Stomach (tissue), 19 donors: ENCODE measurements at places on chromosomes 1 and 21. TPM values are rescaled to one million over a fixed set of nuclear protein-coding genes. Genes with fewer than 3 reads are reported as not detected.

Gene ALX3
- not detected for total RNA-seq

Gene FHAD1
- 5.1 TPM for total RNA-seq

Gene MAD2L2
- total RNA-seq: 8.9 TPM

Gene GCSAML
- total RNA-seq: not detected

Gene HSPA6
- 0.45 TPM for total RNA-seq

Gene HEYL
- total RNA-seq: 3.9 TPM

Gene SPRR3
- not detected for total RNA-seq

Gene PIGR
- total RNA-seq: 142 TPM

Gene F3
- 36.6 TPM for total RNA-seq

Gene ZNF593
- total RNA-seq: not detected

Gene OVAAL
- not detected for total RNA-seq
